ENCODE measurements at places on chromosomes 7 and 10. TPM values are rescaled to one million over a fixed set of nuclear protein-coding genes. Genes with fewer than 3 reads are reported as not detected.

The SFRP4 gene
- not detected for total RNA-seq

GRCh38 chr10:68271196-68271882 is 39.4 kb upstream of the ATOH7 start:
- DNase-seq = no peak

DNA sequence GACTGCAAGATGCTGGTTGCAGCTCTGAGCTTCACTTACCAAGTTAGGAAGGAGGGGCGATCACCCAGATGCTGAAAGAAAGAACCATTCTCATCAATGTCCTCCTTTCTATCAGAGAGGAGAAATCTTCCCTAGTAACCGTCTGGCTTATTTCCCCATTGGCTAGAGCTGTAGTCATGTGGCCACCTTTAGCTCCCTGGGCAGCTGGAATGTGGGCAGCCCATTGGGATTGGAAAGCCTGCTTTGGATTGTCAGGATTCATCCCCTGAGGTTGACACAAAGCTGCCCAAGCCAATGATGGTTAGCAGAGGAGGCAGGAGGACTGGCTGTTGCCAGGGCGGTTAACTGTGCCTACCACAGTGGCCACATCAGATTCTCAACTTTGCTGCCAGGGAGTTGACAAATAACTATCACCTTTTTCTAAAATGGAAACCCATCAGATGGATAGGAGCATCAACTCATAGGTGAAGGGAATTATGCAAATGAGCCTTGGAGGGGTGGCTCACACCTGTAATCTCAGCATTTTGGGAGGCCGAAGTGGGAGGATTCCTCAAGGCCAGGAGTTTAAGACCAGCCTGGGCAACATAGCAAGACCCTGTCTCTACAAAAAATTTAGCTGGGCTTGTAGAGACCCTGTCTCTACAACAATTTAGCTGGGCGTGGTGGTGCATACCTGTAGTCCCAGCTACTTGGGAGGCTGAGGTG is 206.4 kb upstream of the GALNT17 start:
- DNase-seq = no peak

The KAZALD1 gene
- 1.8 TPM for total RNA-seq

- no peak for DNase-seq
These were observed 509.8 kb downstream of the SUGCT start for GRCh38 chr7:40644454-40645188.

Data from SJSA1 (cell line).